ENCODE measurements at places on chromosomes 2 and 18.

GRCh38 chr2:54801352-54801751 lies 77.9 kb downstream of the EML6 start:
- DNase-seq = no peak

- no peak for DNase-seq
These were observed 96.2 kb downstream of the MEIS1 start for GRCh38 chr2:66531155-66531554.

DNA sequence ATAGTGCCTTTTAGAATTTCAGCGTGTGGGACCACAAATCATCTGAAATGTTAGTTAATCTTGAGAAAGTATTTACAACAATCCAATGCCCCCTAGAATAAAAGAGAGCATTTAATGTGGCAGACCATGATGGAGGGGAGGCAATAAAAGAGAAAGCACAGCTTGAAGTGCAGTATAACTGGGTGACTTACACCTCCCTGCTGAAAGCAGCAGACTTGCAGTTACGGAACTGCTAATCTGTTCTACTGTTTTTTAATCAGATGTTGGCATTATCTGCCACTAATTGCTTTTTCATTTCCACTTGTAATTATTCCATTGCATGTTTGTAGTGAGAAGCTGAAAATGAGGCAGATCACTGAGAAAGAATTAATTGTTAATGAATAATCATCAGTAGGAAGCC lies 130.5 kb upstream of the ITGA4 start:
- DNase-seq = no peak

DNA sequence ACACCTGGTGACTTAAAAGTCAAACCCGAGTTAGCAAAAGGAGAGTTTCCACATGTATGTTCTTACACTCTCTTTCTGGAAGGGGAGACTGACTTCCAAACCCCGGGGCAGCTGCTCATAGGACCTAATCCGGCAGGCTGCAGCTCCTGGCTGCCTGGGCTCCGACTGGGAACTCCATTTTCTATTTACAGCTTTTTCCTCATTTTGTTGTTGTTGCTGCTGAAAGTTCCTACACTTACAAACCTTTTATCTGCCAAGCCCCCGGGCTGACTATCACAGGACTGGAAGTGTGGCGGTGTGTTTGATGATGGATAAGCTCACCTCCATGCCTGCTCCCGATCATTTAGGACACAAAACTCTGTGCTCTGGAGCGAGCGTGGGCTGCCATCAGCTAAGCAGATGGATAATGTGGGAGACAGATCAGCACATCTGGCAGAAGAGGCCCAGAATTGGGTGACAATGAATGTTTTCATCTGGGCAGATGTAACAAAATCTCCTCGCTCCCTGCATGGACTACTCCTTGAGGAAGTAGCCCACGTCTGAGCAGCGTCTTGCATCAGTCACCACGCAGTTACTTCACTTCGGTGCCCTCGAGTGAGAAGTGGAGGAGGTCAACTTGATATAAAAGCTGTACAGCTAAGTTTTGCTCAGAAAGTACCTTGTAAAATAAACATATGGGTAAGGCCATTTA lies 114.4 kb upstream of the COPS8 start:
- DNase-seq = no peak

All from Kasumi-1 (cell line).